OCI-M1 (cell line): ENCODE measurements at places on chromosomes 1 and 21.

- no peak for DNase-seq
Measured at GRCh38 chr1:153615406-153615805, 719 bp downstream of the S100A14 start.

DNA sequence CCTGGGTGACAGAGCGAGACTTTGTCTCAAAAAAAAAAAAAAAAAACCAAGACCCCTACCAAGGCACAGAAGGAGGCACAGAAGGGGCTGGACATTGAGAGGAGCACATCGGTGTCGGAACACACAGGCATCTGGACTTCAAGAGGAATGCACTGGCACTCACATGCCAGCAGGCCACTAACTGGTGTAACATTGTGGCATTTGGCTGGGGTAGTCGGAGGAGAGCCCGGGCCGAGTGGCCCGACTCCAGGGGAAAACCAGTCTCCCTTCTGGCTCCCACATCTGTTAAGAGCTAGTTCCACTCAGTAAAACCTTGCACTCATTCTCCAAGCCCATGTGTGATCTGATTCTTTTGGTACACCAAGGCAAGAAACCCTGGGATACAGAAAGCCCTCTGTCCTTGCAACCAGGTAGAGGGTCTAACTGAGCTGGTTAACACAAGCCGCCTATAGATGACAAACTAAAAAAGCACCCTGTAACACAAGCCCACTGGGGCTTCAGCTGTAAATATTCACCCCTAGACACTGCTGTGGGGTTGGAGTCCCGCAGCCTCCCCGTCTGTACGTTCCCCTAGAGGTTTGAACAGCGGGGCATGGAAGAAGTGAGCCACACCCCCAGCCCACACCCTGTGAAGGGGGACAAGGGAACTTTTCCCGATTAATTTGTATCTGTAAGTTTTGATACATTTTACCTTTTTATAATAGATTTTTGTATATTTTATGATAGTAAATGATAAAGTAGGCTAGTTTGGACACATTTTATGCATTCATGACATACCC, 17.2 kb upstream of the AKIRIN1 start:
- DNase-seq = no peak

GRCh38 chr1:160781914-160782689, 13.9 kb upstream of the LY9 start:
- no peak for DNase-seq

DNA sequence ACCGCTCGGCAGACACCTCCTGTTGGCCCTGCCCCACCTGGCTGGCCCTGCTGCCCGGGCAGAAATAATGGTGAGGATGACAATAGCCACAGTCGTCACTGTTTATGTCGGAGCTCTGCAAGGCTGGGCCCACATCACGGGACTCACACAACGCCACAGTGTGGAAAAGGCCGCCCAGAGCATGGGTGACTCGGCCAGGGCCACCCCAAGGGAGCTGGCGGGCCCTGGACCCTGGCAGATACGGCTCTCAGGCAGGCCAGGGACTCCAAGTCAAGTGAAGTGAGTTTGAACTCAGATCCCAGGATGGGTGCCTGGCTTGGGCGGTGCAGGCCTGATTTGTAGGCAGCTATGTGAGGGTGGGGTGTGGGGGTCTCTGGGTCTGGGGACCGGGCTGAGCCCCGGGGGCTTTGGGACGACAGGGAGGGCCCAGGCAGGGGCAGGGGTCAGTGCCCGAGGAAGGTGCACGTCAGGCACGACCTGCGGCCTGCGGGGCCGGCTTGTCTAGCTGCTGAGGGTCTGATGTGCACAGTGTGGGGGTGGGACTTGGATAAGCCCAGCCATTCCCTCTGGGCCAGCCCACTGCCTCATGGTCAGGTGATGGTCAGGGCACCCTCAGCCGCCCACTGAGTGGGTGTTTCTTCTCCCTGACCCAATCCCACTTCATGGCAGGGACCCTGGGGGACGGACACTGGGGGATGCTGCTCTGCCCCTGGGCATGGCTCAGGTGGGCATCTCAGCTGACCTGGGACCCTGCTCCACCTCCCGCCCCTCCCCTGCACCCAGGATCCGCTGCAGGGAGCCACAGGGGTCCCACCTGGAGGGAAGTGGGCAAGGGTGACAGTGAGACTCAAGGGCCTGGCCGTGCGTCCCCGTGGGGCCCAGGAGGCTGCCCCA, 1.0 kb downstream of the RNF223 start:
- DNase-seq = no peak

GRCh38 chr1:117633423-117633822, 27.6 kb downstream of the TENT5C start:
- DNase-seq = no peak

DNA sequence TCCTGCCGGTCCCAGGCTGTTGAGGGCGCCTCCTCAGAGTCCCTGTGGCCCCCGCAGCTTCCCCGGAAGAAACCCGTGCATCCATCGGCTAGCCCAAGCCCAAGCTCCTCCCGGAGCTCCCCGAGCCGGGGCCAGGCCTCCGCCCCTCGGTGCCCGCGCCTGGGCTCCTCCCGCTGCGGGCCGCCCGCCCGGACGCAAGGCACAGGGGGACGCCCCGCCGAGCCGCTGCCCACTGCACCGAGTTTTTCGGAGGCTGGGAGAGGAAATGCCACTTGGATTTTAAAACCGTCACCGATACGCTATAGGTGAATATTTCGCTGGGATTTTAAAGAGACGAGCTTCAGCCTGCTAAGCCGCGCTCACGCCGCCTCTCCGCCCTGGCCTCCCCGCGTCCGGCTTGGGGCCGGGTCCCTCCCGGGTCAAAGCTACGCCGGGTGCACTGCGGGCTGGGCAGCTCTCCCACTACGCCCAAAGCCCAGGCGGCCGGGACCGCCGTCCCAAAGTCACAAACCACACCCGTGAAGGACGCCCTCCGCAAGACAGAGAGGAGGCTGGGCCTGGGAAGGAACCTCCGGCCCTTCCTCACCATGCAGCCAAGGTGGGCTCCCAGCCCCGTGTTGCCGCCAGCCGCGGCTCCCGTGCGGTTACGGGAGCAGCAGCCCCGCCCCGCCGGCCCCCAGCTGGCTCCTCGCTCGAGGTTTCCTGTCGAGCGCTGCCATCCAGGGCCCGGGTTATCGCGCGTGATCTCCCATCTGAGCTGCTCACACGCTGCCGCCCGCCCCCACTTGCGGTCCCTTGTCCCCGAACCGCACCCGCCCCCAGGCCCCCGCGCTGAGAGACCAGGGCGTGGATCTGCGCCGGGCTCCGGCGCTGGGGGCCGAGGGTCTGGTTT, 63.2 kb downstream of the CD247 start:
- peak; percentile 71 for DNase-seq

GRCh38 chr1:43073490-43074230, 98.4 kb downstream of the EBNA1BP2 start:
- peak; percentile 86 for DNase-seq

DNA sequence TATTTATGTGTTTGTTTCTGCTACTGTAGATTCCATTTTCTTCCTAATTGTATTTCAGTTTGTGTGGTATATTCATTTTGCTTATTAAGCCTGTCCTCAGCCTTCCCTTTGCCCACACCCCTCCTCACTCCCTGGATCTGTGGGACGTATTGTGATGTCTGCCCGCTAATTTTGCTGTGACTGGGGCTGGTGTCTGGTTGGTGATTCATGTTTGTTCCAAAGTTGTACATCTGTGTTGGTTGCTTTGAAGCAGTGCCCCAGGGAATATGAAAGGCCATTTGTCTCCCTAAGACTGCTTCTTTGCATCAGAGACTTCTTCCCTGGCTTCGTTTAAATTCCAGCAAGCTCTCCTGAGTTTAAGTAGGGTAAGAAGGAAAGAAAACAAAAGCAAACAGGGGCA, 289.5 kb upstream of the SGIP1 start:
- DNase-seq = no peak

DNA sequence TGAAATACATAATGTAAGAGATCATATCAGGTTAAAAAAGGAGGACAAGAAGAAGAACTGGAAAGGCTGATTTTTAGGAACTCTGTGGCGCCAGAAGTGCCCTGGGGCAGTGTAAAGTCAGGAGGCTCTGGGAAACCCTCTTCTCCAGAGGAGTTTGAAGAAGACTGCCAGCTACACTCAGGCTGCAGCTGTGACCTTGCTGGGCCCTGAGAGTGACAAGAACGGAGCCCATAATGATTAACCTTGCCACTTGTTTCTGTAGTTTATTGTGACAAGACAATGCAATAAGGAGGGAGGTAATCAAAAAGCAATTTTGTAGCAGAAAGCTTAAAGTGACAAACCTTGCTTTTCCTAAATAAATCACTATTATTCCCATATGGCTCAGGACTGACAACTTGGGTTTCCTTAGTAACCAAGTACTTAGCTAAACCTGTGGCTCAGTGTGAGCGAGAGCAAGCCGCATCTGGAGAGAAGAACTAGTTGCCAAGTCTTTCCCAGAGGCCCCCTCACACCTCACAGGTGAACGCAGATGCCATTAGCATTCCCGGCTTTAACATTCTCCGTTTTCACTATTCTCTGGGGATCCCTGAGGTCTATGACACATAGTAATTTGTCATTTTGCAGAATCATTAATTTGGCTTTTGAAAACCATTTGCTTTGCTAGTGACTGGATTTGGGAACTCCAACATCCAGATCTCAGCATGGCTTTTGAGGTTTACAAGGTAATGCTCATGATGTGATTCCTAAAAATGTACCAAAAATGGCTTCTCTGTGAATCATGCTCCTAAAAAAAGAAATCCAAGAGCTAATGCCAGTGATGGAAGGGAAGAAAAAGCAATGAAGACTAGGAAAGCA, 115.9 kb downstream of the OMA1 start:
- no peak for DNase-seq

DNA sequence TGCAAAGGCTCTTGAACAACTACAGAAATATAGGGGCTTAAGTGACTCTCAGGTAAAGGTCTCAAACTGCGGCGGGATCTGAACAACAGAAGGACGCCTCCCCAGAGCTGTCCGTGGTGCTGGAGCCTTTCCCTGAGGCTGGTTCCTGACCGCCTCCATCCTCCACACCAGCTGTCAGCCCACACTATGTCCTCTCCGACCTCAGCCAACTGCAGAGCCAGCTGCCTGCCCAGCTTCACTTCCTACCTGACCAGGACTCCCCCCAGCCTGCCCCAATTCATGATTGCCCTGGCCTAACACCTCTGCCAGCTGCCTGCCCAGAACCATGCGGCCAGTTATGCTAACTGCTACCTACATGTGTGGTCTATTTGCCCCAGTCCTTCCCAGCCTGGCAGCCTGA, 63.6 kb upstream of the ZC3H12A start:
- DNase-seq = peak; percentile 24

GRCh38 chr1:156097499-156098178, 15.4 kb upstream of the MEX3A start:
- DNase-seq = no peak

GRCh38 chr1:145918992-145919939, 749 bp upstream of the PEX11B start:
- peak; percentile 83 for DNase-seq

DNA sequence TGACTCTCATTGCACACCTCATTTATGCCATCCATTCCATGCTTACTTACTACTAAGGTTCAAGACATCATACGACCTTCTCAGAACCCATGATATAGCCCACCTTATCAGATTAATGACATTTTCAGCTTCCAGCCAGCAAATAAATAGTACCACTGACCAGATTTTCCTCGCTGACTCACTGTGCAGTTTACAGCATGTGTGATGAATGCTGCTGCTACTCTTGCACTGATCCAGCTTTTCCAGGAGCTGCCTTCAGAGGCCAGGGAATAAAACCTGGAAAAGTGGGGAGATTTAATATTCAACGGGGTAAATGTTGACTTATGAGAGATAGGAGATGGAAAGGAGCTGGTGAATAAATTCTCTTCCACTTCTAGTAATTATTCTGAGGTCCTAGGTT, 247.1 kb downstream of the COL11A1 start:
- no peak for DNase-seq

DNA sequence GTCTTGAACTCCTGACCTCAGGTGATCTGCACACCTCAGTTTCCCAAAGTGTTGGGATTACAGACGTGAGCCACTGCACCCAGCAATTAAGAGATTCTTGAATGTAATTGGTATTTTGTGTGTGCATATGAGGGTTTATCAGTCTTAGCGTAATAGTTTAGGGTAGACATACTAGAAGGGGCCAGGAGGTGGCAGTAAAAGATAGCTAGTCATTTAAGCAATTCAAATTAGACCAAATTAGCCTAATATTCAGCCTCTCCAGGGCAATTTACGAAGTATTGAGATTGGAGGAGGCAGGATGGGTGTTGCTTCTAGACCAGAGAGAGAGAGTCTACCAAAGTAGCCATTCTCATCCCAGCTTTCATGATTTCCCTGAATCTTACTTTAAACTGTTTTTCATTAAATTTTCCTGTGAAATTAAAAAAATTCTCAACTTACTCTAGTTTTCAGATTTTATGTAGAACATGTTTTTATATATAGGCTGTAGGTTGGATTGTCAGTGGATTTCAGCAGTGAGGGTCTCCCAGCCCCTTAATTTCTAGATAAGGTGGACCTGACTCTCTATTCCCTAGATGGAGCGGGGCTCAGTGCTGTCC, 119.7 kb downstream of the HHAT start:
- peak; percentile 71 for DNase-seq

GRCh38 chr21:34878940-34879339, 170.2 kb downstream of the RUNX1 start:
- no peak for DNase-seq

DNA sequence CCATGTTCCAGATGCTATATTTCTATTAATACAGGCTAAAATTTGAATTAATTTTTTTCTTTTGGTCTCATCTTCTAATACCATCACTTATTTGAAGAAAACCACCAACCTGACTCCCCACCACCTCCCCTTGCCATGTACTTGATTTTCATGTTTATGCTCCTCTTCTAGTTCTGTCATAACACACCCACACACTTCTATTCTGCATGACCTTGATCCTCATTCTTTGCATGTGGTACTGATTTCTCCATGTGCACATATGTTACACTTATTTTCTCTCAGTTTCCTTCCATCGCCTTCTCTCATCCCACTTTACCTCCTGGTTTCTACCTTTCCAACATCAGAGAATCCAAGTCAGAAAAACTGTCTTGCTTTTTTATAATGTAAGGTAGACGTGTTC, 78.9 kb upstream of the ARID1A start:
- DNase-seq = no peak

DNA sequence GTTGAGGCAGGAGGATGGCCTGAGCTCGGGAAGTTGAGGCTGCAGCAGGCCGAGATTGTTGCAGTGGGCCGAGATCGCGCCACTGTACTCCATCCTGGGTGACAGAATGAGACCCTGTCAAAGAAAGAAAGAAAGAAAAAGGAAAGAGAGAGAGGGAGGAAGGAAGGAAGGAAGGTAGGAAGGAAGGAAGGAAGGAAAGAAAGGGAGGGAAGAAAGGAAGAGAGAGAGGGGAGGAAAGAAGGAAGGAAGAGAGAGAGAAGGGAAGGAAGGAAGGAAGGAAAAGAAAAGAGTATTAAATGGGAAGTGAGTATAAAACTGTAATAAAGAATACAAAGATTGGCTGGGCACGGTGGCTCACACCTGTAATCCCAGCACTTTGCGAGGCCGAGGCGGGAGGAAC, 18.4 kb upstream of the ABL2 start:
- no peak for DNase-seq
